Activated CD4-positive, alpha-beta T cell treated with anti-CD3 and anti-CD28 coated beads, Interleukin-2, amount 50 U/mL, for 4 hours (primary cell): ENCODE measurements at places on chromosomes 16 and 17.

GRCh38 chr16:50530277-50531236, 17.6 kb upstream of the NKD1 start:
- DNase-seq, result no peak

- no peak for DNase-seq
Measured at GRCh38 chr16:81494888-81495287, 50.3 kb downstream of the CMIP start.

DNA sequence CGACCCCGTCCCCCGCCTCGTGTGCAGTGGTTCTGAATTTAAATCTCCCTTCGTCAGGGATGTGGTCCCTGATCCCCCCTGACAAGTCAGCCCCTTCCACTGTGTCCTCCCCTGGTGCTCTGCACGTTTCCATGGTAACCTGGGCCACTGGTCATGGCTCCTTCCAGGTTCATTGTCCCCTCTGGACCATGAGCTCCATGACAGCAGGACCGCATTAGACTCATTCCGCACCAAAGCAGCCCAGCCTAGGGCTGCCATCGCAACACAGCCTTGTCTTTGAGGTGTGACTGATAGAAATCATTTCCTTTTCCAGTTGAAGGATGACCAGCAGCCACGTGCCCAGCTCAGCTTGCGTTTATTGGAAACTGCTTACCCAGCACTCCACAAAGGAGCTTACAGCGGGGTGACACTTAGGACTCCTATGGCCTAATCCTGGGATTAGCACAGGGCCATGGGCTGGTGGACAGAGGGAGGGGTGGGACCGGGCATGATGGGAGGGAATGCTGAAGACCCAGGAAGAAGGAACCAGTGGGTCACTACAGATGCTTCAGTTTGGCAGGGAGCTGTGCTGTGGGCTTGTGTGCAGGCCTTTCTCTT, 7.6 kb downstream of the RCVRN start:
- no peak for DNase-seq

DNA sequence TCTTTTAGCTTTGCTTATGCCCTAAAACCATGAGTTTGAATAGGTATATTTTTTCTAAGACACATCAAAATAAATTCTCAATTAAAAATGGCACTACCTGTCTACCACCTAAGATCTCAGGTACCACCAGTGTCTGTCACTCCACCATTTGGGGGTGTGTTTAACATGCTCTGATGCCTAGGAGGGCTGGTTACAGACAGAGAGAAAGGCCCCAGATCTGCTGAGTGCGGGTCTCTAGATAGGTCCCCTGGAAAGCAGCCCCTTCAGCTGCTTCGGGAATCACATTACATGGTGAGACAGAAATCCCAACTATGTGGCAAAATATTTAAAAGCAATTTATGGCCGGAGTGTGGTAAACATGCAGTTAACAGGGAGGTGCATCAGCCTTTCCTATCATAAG, 653 bp upstream of the VAC14 start:
- no peak for DNase-seq

DNA sequence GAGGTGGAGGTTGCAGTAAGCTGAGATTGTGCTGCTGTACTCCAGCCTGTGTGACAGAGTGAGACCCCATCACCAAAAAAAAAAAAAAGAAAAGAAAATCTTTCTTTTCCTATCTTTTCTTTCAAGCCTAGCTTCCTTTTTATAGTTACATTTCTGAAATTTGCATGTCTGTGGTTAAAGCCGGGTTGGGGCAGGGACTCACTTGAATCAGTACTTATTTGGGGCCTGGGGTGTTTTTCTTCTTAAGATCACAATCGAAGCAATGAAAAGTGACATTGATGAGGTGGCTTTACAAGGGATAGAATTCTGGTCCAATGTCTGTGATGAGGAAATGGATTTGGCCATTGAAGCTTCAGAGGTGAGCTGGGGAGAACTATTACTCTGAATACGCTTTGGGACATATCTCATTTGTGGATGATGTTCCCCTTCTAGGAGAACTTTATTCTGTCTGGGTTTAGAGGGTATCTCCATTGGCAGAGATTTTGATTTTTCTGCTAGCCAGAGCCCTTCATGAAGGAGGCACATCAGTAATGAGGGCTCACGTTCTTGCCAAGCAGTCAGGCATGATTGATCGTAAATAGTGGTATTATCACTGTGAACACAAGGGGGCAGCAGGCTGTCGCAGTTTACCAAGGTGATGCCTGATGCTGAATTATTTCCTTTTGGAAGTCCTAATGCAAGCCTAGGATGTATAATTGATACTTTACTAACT, 14.3 kb downstream of the KPNB1 start:
- DNase-seq, result peak; percentile 55

DNA sequence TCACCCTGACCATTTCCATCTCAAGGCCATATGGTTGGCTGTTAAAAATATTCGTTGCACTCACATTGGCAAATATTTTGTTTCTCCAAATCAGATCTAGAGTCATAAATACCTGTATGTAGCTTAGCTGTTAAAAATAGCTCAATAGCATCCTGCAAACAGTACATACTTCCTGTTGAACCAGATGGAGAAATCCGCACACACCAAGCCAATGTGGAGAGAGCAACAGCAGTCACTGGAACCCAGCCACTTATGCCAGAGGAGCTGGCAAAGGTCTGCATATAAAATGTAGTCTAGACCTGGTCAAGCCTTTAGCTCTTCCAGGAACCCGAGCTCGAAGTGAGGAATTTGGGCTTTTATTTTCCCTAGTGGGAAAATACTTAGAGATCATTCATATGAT, 146.4 kb upstream of the KCNJ16 start:
- DNase-seq, result no peak

GRCh38 chr17:60253048-60253447, 103.3 kb downstream of the CA4 start:
- DNase-seq, result no peak

GRCh38 chr17:78986649-78987328, 7.1 kb upstream of the LGALS3BP start:
- DNase-seq, result no peak

GRCh38 chr17:73369111-73369521, 57.3 kb upstream of the CDC42EP4 start:
- no peak for DNase-seq

- no peak for DNase-seq
Measured at GRCh38 chr17:62882284-62882683, 74.2 kb upstream of the MARCHF10 start.

DNA sequence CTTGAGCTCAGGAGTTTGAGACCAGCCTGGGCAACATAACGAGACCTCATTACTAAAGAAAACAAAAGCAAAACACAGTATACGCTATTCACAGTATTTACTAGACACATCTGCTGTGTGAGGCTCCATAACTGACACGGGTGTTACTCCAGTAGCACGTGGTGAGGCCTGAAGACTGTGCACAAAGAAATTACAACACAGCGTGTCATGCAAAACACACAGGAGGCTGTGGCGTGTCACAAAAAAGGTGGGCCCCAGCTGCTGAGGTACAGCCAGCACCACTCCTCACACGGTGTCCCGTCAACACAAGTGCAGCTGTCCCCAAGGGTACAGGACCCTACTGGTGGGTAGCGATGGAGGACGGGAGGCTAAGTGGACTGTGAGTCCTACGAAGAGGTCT, 2.7 kb downstream of the CYBC1 start:
- no peak for DNase-seq

- DNase-seq, result no peak
Measured at GRCh38 chr16:18788828-18789514, 1.2 kb downstream of the RPS15A start.

GRCh38 chr17:12545877-12546513, 119.7 kb upstream of the MYOCD start:
- DNase-seq, result no peak

GRCh38 chr16:68217506-68217905, 18.4 kb downstream of the ESRP2 start:
- no peak for DNase-seq

- DNase-seq, result no peak
Measured at GRCh38 chr17:44794851-44795413, 35.2 kb downstream of the GJC1 start.

- DNase-seq, result no peak
Measured at GRCh38 chr16:58937661-58938060, 203.5 kb upstream of the GOT2 start.

DNA sequence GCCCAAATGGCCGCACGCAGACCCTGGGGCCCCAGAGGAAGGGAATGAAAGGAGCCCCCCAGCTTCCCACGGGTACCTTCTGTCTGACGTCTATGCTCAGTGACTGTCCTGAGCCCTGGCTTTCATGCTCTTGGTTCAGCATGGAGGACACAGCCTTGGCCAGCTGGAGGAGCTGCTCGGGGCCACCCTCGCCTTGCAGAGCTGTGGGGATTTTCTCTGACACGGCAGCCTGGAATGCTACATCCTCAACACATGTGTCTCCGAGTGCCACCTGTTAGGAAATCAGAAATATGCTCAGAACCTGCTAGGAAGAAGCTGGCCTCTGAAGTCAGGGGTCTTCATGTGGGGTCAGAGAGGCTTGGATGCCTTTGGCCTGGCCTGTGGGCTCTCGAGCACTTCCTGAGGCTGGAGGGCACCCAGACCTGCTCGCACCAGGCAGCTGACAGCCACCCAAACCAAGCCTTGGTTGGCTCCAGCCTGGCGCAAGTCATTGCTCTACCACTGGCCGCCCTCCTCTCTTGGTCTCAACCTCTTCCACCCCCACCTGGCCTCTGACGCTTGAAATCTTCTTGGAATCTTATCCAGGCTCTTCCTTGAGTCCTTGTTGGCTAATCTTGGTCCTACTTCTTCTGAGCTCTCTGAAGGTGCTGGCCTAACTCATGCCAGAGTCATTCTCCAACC, 63.7 kb upstream of the BCO1 start:
- DNase-seq, result no peak

GRCh38 chr16:12296991-12297390, 320.5 kb downstream of the SNX29 start:
- no peak for DNase-seq

GRCh38 chr16:58464047-58464915, 35.7 kb upstream of the NDRG4 start:
- no peak for DNase-seq

GRCh38 chr17:30248786-30249185, 13.3 kb upstream of the SLC6A4 start:
- DNase-seq, result no peak

- no peak for DNase-seq
Measured at GRCh38 chr17:20983359-20983637, 59.5 kb downstream of the USP22 start.

- DNase-seq, result no peak
Measured at GRCh38 chr17:2723997-2724783, 12.6 kb upstream of the CLUH start.

DNA sequence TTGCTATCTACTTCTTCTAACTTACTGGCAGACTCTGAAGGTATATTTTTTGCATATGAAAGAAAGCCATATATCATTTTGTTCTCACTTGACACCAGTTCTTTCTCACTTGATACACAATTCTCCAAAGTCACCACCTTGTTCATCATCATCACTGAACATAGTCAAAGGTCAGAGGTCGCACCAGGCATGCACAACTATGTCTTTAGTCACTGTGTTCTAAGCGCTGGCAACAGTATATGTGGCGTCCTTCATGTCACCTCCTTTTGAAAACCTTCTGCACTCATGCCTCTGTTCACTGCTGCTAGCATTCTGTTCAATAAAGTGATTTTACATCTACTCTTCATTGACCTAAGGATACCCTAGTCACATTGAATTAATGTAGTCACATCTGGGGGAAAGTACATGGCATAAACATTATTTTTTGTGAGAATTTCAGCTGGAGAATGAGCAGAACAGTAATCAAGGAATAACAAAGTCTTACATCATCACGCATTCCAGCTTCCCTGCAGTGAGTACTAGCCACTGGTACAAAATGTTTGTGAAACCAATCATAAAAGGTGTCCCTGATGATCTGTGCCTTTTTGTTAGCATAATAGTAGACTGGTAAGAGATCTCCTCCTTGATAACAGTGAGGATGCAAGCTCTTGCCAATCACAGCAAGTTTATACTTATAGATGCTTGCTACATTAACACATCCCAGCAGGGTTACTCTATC, 20.5 kb upstream of the TBX4 start:
- no peak for DNase-seq

- DNase-seq, result no peak
Measured at GRCh38 chr17:38872671-38873385, 3.0 kb downstream of the LASP1 start.

DNA sequence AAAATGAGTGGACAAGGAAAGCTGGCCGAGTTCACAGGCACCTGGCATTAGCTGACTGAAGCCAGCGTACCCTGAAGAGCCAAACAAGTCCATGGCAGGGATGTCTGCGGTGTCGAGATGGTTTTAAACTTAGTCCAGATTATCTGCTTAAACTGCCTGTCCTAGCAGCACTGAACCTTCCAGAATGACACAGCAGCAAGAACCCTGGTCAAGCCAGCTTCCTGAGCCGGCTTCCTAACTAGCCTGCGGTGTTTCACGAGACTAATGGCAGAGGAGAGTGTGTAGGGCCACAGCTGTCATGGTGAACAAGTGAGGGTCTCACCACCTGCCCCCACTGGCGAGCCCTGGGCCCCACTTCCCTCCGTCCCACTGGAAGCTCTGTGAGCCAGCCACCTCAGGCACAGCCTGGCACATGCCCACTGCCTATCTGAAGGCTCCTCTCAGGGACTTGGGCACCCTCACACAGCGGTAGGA, 28.8 kb upstream of the MTSS2 start:
- DNase-seq, result no peak
